H9 (cell line): ENCODE measurements at places on chromosomes 16 and 17.

DNA sequence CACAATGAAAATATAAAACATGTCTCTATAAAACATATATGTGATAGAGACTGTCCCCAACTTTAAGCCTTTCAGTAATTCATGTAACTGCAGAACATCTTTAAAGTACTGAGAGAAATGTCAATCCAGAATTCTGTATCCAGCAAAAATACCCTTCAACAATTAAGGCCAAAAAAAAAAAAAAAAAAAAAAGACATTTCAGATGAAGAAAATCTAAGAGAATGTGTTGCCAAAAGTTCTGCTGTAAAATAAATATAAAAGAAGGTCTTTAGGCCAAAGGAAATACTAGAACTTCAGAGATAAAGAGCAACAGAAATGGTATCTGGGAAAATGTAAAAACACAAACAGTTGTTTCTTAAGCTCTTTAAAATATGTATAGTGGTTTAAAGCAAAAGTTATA lies 17.3 kb downstream of the BPTF start:
- no peak for DNase-seq

DNA sequence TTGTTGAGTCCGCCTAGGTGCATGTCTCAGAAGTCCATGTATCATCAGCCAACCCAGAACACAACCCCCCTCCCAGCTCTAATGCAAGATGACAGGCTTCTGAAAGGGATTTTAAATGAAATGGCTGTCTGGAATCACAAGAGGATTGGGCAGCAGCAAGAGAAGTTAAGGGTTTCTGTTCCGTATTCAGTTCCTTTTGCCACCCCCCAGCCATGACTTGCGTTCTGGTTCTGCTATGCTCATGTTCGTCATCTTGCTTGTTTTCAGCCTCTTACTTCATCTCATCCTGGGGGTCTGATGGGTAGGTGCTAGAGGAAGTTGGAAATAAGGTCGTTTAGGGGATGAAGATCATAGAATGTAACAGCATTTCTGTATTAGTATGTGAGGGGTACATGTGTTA lies 12.0 kb downstream of the MINK1 start:
- DNase-seq = no peak

DNA sequence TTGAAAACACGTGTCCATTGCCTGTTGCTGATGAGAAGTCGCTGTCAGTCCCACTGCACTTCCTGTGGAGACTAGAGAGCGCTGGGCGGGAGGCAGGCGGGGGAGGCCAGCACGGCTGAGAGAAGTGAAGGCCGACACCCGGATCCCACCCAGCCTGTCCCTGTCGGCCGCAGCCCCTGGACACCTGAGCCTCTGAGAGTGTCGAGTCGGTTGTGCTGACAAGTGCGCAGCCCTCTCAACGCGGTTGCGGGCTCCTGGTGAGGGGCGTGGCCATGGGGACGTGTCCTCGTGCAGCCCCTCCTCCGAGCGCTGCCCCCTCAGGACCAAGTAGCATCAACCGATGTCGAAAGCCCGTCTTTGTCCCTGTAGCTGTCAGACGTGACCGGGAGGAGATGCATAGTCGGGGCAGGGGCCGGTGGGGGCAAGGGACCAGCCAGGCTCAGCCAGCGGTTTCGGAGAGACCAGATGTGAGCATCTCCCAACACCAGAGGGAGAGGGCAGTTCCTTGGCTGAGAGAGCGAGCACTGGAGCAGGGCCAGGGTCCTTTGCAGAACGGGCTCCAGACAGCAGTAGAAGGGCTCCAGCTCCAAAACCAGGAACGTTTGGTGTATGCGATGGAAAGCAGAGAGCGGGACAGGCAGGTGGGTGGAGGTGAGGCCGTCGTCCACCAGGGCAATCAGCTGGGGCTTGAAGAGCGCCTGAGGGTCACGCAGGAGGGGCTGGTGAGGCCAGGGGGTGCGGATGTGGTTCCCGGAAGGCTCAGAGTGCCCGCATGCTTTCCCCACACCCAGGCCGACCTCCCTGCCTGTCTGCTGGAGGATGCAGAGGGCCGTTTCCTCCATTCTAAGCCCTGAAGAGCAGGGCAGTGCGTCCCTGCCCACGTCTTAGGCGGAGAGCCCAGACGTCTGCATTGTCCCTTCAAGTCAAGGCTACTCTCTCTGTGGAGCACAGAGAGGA lies 43.3 kb upstream of the CHMP6 start:
- no peak for DNase-seq

DNA sequence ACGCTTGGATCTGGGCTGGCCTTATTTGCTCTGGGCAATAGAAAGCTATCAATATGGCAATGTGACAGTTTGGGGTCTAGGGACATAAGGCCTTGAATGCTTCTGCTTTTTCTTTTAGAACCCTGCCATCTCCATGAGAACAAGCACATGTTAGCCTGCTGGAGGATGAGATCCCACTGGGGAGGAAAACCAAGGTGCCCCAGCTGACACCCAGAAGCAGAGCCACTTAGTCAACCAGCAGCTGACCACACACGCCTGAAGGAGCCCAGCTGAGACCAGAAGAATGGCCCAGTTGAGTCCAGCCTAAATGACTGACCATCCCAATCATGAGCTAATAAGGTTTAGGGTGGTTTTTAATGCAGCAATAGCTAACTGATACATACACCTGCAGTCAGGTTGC lies 171.2 kb downstream of the AHSP start:
- no peak for DNase-seq

- DNase-seq = no peak
Measured at GRCh38 chr16:88454523-88454947, 1.5 kb downstream of the ZFPM1 start.

DNA sequence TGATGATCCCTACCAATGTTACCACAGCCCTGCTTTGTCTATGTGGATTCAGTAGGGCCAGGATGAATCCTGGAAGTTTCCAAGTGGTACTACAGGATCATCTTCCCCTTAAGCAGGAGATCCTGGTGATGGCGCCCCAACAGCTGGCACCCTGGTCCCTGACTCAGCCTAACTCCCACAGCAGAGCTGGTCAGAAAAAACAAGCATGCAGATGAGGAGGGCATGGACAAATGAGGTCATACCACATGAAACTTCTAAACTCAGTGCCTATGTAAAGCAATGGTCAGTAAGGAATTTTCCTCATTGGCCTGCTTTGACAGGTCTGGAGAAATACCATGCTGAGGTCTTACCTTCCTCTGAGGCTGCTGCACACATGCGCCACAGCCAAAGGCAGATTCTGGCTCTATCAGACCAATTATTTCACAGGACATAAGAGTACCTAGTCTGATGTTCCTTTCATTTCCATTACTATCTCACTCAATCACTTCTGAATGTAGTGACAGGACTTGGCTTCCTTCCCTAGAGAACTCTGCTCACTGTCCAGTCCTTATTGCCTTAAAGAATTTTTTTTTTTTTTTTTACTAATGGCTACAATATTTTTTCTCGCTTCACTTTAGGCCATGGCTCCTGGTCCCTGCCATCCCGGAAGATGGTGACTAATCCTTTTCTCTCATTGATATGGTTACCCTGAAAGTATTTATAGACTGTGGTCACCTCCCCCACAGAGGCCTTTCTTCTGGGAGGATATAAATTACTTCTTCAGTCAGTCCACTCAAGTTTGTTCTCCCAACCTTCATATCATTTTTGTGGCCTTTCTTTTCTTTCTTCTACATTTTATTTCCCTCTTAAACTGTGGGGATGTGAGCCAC lies 525.2 kb upstream of the PSMD7 start:
- DNase-seq = no peak

DNA sequence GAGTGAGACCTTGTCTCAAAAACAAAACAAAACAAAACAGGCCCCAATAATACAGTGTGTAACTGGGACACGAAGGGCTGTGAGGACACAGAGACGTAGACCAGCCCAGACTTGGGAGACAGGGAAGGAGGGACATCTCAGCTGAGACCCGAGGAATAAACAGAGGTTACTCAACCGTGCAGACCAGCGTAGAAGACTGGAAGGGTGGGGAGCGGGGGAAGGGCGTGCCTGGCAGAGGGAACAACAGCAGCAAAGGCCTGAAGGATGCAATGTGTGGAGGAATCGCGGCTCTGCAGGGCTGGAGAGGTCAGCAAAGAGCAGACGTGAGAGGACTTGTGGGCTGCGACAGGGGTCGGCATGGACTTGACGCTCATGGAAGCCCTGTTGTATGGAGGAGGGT lies 11.6 kb upstream of the CES4A start:
- no peak for DNase-seq

- no peak for DNase-seq
Measured at GRCh38 chr16:30889721-30890120, 4.2 kb downstream of the BCL7C start.

DNA sequence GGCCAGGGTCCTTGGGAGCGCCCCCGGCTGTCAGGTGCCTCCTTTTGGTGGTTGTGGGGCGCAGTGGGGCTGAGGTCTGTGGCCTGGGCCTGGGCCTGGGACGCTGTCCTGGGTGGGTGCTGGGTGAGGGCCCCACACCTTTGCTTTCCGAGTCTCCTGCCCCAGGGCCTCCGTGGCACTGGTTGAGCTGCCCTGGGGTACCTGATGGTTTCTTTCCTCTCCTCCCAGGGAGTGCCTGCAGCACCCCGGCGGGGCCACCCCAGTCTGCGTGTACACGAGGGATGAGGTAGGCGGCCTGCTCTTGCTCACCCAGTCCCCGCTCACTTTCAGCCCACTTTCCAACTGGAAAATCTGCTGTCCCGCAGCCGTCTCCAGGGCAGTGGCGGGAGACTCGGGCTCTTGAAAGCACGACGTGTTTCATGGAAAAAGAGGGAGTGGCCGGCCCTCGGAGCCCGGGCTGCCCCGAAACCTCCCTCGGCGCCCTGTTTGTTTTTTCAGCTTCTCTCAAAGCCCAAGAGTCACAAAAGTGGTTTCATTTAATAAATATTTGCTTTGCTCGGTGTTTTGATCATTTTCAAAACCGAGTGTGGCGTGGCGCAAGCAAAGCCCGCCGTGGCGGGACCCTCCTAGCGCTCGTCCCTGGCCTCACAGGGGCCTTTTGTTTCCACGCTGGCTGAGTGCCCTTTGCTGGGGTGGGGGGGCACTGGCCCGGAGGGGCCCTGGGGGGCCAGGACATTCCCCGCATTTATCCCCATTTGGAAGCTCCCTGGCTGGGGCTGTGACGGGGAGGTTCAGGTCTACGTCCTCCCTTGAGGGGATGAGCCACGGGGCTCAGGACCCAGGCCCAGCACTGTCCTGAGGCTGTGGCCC lies 17.4 kb downstream of the ASPSCR1 start:
- DNase-seq = no peak

DNA sequence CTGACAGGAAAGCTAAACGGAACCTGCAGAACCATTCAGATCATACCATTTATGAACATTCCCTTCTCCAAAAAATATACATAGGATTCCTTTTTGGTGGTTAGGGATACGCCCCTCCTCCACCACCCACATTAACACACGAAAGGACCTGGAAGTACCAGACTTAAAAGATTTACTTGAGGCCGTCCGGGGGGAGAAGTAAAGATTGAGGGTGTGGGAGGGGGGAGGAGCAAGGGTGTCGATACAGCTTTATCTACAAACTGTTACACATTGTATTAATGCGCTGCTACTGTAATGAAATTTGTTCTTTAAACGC lies 537 bp downstream of the PALB2 start:
- no peak for DNase-seq

DNA sequence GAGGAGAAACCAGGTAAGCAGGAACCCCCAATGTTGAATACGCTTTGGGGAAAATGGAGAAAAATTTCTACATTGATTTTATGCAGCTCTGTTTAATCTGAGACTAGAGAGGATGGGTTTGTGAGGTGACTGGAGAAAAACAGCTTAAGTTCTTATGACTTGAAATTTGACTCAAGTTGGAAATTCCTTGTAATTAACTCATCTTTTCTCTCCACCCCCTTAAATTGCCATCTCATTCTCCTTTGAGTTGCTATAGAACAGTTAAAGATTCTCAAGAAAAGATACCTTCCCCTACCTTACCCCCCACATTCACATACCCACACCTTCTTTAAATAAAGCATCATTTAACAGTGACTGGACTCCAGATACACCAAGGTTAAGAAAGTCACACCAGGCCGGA lies 24.2 kb downstream of the ZNRF1 start:
- DNase-seq = no peak

GRCh38 chr16:80148826-80149225 lies 392.0 kb upstream of the DYNLRB2 start:
- no peak for DNase-seq

GRCh38 chr16:85989863-85990643 lies 91.1 kb downstream of the IRF8 start:
- DNase-seq = no peak

DNA sequence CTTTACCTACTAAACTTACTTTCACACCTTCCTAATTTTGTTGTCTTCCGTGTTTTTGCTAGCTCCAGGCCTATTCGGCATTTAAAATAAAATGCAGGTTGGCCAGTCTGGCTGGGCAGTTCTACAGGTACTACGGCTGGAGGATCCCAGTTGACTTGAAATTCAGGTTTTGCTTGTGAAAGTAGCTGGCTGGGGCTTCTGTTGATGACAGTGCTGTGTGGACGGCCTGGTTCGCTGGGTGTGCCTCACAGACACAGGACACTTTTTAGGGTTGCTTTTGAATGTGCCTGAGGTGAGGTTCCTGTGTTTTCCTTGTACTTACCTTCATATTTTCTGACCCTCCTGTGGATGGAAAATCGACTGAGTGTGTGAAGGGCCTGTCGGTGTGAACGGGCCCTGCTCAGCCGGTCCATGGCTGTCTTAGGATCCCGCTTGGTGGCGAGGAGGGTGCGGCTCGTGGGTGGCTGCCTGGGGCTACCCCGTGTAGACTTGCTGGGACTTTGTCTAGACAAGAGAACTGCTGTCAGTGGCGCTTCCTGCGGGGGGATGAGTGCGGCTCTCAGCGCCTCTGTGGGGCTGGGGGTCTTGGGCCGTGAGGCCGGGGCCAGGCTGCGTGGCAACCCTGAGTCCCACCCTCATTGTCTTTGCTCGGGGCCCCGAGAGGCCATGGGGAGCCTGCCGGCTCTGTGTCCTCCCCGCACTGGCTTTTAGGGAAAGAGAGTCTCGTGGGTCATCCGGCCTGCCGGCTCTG lies 18.7 kb upstream of the ZNF750 start:
- no peak for DNase-seq

DNA sequence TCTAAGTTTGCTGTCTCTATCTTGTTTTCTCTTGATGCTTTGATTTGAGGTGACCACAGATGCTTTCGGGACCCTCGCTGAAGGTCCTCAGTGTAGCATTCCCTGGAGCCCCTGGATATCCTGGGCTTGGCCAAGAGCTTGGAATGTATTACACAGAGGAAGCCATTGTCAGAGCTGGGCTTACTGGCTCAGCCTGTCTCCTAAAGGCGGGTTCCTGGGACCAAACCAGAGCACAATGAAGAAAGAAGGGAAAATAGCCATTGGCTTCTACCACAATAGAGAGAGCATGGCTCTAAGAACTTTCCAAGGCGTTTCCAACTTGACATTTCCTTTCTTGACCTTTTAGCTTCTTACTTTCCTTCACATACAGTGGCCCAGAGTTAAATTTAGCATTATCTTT lies 229.3 kb downstream of the HS3ST3A1 start:
- no peak for DNase-seq

DNA sequence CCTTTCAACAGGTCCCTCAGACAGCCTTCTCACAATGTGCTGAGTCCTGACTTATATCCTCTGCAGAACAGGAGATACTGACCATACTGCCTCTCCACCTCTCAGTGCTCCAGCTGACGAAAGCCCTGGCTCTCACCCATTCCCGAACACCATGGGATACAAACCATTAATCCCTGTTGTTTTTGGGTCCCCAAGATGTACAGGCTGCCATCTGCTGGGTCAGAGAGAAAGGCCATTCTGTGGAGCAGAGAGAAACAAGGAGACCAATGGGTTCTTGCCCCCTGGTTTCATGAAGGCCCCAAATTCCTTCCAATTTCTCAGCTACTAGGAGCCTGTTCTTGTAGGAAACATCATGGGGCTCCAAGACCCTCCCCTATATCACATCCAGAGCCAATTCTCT lies 3.0 kb downstream of the ERN2 start:
- DNase-seq = no peak
